ENCODE measurements at places on chromosomes 3 and 15. TPM values are rescaled to one million over a fixed set of nuclear protein-coding genes. Genes with fewer than 3 reads are reported as not detected.

The SCN5A gene
- polyA plus RNA-seq = 0.63 TPM

The SYNPR gene
- polyA plus RNA-seq = not detected

The ZNF639 gene
- 55.1 TPM for polyA plus RNA-seq

The COL6A5 gene
- 1.2 TPM for polyA plus RNA-seq

The TMEM45A gene
- polyA plus RNA-seq = 53.8 TPM

The CGNL1 gene
- 26.5 TPM for polyA plus RNA-seq

The MESP2 gene
- polyA plus RNA-seq = not detected

The MKRN3 gene
- polyA plus RNA-seq = 13.4 TPM

The ALS2CL gene
- 14.7 TPM for polyA plus RNA-seq

The CCK gene
- not detected for polyA plus RNA-seq

The GOLGA6L7 gene
- 0.33 TPM for polyA plus RNA-seq

The DAZL gene
- not detected for polyA plus RNA-seq

DNA sequence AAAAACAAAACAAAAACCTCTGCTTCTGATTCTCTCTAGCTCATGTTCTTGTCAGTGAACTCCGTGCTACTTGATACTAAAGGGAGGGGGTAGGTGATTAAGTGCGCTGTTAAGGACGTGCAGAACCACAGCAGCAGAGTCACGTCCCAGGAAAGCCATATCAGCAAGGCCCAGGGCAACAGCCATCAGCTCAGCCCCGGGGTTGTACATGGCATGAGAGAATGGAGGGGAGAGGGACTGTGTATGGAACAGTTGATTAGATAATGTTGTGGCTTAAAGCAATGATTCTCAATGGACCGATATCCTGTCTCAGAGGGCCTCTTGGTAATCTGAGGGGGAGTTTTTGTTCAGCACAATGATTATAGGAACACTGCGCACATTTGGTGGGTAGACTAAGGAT is 27.6 kb downstream of the C2CD4A start:
- no peak for DNase-seq

DNA sequence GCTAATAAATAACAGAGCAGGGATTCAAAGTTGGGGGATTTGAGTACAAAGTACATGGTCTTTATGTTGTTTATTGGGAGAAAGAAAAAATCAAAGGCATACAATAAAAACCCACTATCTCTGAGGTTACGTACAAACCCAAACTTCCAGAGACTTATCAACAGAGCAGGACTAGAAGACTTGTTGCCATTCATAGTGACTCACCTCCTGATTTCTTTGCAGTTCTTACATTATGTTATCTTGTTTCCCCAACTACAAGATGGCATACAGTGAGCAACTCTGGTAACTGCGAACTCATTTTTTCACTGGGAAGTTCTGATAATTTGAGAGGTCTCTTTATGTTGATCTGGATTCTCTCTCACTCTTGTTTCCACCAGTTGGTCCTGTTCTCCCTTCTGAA is 80.6 kb upstream of the ETV5 start:
- no peak for DNase-seq

DNA sequence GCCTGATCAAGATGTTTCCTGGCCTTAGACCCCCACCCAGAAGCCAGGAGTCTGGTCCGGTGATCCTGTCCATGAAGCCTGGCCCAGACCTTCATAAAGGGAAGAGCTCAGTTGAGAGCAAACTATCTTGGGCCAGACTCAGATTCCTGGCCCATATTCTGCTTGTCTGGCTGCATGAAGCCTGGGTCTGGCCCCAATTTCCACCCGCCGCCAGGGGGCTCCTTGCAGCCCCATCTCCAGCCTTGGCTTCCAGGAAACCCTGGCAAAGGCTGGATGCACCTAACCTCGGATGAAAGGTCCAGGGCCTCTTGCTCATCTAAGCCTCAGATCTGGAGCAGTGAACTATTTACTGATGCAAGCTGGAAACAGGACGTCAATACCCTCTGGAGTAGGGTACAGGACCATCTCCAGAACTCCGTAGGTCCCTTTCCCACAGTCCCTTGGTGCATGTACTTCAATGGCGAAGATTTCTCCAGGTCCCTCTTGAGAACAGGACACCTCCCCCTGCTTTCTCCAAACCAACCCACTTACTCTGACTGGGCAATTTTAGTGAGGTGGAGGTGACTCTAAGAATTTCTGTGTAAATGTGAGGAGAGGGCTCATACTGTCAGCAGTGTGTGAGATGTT is 5.6 kb downstream of the FOXL2 start:
- no peak for DNase-seq

GRCh38 chr3:50318163-50318562 is 4.4 kb downstream of the HYAL2 start:
- DNase-seq = no peak

DNA sequence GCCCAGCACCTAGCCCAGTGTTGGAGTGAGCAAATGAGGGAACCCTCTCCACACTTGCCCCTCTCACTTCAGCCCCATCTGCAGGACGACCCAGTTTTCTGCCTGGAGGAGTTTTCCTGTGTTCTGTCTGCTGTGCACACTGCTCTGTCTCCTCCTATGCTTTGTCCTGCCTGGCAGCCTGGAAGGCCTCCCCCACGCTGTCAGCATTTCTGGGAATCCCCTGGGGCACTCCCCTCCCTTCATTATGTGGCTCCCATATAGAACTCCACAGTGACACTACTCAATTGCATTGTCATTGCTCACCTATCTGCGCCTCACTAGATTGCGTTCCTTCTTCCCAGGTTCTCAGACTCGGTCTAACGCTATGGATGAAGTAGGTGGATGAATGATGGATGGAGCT is 13.9 kb downstream of the CLSTN2 start:
- no peak for DNase-seq

GRCh38 chr15:27866505-27867165 is 232.5 kb downstream of the OCA2 start:
- no peak for DNase-seq

- DNase-seq = no peak
Measured at GRCh38 chr15:77163781-77164384, 93.0 kb upstream of the TSPAN3 start.

GRCh38 chr15:71230303-71230702 is 115.0 kb downstream of the THSD4 start:
- DNase-seq = no peak

GRCh38 chr3:119311081-119311925 is 17.1 kb downstream of the ARHGAP31 start:
- no peak for DNase-seq

DNA sequence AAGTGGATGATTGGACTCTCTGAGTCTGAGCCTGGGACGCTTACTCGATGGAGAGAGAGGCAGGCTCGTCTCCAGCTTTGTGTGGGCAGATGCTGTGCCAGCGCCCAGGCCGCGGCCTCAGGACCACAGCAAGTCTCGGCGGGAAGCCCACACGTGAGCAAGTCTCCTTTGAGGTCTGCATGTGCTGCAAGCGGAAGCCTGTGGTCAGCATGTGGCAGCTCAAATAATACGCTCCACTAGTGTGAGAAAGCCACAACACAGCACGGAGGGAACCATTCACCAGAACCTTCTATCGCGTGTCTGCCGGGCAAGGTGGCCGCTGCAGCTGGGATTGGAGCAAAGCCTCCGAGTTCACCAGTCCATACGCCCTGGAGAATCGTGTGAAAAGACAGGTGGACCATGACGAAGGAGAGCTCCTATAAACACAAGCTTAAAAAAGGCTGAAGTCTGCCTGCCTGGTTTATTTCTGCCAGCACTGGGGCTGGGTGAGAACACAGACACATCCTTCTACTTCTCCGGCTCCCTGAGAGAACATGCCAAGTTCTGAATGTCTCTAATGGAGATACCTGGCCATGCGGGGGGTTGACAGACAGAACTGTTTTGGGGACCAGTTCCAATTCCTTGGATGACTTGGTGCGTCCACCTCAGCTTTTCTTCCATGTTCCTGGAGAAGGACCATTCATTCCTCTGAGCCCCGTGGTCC is 82.0 kb upstream of the LRIG1 start:
- DNase-seq = no peak

DNA sequence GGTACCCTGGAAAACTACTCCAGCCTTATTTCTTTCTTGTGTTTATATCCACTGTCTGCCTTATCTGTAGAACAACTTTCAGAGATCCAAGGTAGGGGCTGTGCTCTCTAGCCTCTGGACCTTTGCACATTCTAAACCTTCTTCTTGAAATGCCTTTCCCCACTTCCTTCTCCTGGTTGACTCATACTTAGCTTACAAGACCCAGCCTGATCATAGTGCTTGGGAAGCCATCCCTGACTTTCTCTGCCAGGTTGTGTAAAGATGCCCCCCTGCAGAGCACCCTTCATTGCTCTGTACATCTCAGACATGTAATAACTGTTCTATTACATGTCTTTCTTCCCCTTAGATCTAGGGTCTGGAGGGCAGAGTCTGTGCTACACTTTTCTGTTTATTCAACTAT is 50.1 kb downstream of the PPM1L start:
- DNase-seq = no peak

DNA sequence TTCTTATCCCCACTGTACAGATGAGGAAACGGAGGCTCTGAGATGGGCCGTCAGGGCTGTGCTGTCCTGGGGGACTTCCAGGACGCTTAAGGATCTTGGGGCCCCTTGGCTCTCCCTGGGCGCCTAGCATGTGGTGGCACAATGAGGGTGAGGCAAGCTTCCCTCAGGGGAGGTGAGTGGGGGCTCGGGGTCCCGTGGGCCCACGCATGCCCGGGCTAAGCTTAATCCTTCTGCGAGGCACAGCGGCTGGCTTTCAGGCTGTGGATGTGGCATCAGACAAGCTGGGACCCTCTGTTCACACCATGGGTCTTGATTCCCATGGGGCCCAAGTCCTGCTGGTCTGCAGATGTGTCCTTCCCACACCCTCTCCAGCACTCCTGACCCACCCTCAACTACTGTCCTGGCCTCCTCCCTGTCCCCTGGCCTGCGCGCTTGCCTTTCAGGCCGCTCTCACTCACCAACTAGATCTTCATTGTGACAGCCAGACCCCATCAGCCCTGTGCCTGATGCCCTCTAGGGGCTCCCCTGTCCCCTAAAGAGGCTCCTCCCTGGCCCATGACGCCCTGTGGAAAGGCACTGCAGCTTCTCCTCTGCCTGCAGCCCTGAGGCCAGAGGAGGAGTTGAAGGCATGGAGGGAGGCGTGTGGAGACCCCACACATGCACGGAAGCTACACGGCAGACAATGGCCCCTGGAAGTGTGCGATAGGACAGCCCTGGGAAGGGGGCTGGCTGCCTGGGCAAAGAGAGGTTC is 11.3 kb downstream of the DUSP7 start:
- no peak for DNase-seq

DNA sequence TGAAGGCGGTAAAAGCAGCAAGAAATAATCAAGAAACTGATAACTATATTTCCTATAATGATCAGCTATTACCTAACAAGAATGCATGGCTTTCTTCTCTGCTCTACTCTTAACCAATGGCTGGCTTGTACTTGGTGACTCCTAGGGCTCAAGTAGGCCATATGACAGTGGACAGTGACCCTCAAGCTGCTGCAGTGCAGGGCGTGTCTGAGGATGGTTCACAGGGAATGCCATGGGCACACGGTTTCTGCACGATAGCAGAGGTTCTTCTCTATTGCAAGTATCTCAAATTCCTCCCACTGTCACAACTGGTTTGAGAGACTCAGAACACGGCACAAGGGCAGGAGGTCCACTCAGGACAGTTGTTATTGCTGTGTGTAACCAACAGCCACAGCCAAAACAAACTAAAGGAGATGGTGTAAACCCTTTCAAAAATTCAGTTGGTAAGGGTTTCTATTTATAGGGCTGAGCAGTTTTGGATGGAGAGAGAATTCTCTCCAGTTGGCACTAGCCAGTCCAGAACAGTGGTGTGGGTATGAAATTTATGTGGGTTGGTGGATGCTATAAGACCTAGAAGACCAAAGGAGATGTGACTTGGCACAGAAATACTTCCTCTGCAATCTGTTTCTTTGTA is 103.2 kb upstream of the ST8SIA2 start:
- DNase-seq = no peak

GRCh38 chr3:159488602-159489001 is 500.0 kb upstream of the IL12A start:
- no peak for DNase-seq

DNA sequence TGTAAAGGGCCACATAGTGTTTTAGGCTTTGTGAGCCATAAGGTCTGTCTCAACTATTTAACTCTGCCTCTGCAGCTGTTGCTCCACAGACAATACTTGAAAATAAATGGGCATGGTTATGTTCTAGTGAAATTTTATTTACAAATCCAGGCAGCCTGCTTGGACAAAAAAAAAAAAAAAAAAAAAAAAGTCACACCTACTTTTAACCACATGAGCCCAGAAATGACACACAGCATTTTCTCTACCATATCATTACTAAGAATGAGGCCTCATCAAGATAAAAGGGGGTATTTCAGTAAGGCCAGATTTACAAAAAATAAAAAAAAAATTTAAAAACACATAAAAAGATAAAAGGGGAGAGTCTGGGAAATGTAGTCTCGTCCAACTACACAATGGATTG is 1.7 kb upstream of the NGLY1 start:
- no peak for DNase-seq

- DNase-seq = no peak
Measured at GRCh38 chr3:124441766-124442165, 288.5 kb upstream of the UMPS start.

DNA sequence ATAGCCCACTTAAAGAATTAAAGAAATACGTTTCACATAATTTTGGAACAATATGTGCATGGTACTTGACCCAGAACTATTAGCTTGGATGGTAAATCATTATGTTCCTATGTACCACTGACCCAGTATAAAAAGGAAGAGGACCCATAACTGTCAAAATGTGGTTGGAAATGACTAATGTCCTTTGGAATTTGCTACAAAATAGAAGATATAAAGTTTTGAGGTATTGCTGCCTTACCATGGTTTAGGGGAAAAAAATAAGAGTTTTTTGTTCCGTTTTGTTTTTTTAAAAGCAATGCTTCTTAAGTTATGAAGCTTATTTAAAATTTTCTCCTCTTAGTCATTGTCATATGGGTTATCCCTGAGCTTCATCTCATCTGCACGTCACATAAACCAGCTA is 15.8 kb upstream of the TFDP2 start:
- no peak for DNase-seq

DNA sequence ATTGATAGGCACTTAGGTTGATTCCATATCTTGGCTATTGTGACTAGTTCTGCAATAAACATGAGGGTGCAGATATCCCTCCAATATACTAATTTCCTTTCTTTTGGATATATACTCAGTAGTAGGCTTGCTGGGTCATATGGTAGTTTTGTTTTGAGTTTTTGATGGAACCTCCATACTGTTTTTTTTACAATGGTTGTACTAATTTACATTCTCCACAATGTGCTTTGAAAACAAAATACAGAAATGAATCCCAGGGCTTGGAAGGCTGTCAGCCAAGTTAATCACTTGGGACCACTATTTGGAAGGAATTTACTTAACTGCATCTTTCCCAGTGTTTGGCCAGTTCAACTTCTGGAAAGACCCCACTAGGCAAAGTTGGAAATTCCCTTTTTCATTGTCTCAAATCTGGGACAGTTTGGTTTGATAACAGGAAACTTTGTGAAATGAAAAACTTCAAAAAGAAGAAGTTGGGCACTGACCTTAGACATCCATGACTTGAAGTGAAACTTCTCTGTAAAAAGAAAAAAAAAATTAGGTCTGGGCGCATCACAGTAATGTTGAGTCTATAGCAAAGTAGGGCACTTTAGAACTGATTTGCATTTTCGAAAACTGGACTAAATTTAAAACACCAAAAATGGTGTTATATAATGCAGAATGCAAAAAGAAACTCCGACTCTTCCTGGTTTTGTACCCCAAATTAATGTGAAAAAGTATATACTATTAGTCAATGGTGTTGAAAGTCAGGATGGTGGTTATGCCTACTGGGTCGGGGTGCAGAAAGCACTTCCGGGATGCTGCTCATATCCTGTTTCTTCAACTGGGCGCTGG is 6.0 kb downstream of the CTSH start:
- no peak for DNase-seq

GRCh38 chr15:52683580-52683979 is 4.4 kb upstream of the ATOSA start:
- no peak for DNase-seq
